ENCODE measurements at places on chromosomes 7 and 10. TPM values are rescaled to one million over a fixed set of nuclear protein-coding genes. Genes with fewer than 3 reads are reported as not detected.

DNA sequence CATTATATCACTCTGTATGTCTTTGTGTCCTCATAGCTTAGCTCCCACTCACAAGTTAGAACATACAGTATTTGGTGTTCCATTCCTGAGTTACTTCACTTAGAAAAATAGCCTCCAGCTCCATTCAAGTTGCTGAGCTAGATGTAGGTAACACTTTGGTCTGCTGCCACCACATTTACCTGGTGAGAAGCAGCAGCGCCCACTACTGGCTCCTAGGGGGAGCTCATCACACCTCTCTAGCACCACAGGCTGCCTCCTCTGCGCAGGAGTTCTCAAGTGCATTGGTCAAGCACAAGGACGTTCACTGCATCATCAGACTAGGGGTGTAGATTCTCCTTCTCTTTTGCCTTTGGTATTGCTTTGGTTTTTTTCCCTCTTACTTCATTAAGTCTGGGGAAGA, 530.9 kb upstream of the AUTS2 start:
- no peak for DNase-seq

DNA sequence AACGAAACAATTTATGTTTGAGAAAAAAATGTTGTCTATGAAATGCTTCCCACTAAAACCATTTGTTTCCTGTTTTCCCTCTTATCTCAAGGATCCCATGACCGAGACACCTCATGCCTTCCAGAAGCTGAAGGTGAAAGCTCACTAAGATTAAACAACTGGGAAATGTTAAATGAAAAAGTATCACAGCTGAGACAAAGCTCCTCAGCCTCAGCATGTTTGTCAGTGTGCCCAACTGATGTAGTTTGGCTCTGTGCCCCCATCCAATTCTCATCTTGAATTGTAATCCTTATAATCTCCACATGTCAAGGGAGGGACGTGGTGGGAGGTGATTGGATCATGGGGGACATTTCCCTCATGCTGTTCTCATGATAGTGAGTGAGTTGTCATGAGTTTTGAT, 327.3 kb downstream of the HTR7 start:
- DNase-seq: no peak

DNA sequence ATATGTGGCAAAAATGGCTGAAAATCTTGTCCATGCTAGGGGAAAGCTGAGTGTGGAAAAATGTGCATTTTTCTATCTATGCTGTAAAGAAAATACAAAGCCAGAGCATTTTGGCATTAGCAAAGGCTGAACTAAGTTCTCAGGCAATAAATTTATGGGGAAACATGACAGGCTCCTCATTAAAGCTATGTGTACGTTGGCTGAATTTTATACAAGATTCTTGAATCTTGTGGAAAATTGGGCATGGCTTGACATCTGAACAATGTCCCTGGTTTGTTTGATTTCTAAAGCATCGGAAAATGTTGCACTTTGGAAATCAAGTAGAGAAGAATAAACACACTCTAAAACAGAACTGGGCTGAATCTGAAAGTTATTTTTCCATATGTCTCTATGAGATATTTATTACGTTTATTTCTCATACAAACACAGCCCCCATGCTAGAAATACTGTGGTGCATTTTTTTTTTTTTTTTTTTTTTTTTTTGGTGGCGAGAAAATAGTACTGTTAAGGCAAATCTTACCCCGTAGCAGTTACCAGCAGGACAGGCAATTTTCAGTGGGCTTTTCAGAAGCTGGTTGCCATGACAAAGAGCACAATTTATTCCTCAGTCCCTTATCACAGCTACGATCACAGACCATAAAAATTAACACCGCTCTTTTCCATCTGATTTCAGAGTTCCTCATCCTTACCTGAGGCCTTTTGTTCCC, 16.9 kb downstream of the CPA1 start:
- DNase-seq: no peak

DNA sequence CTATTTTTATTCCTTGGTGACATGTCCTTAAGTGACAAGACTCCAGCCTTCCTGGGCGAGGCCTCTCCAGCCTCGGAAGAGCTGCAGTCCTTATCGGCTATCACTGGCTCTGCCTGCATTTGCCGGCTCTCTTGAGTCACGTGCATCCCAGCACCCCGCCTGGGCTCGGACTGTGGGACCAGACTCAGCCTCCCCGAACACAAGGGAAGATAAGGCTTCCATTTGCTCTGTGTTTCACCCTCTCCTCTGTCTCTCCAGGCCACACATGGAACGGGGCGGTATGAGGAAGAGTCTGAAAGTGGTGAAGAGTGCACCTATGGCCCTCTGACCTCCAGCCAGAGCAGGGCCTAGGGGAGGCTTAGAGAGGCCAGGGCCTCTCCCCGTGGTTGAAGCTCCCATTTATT, 4.7 kb downstream of the GDF2 start:
- DNase-seq: no peak

DNA sequence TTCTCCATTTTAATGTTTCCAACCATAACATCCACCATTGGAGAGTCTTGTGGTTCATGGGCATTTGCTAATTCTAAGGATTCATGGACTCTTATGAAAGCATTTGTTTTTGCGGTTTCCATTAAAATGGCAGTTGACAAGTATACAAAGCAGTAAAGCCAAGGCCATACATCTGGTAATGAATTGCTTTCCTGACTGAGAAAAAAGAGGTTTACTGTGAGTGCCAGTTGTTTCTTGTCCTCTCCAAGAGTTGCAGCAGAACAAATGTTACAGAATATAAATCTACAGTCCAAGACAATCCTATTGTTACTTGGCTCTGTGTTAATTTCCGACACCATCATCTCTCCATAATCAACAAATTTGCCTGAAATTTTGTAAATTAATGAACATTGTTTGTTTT, 261.3 kb downstream of the SORCS1 start:
- no peak for DNase-seq

- no peak for DNase-seq
These were observed 139.8 kb downstream of the CELF2 start for GRCh38 chr10:11157292-11158076.

ACSM6 gene
- total RNA-seq: not detected

ZNRF2 gene
- 17.9 TPM for total RNA-seq

CPXM2 gene
- not detected for total RNA-seq

- DNase-seq: no peak
These were observed 73.8 kb downstream of the RBM20 start for GRCh38 chr10:110717781-110718589.

URGCP gene
- 19.8 TPM for total RNA-seq

SFRP4 gene
- not detected for total RNA-seq

PRF1 gene
- 141 TPM for total RNA-seq

DNA sequence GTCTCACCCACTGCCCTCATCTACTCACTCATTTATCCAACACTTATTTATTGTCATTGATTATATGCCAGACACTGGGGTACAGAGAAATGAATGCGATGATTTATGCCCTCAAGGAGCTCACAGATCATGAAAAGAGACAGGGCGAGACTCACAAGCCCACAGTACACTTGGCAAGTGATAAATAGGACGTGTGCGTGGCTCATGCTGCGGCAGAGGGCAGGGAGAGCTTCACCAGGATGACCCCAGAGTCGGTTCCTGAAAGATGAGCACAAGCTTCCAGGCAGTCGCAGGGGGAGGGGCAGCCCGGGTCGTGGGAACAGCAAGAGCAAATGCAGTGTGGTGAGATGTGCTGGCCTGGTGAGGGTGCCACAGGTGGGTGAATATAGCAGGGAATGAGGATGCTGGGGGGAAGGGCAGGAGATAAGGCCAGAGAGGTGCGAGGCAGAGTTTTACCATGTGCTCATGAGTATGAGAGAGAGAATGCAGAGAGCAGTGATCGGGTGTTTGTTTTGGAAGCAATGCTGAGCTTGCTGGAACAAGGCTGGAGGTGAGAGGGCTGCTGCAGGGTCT, 70.9 kb downstream of the ATXN7L1 start:
- DNase-seq: no peak

GRCh38 chr10:34769899-34770298, 45.2 kb downstream of the PARD3 start:
- no peak for DNase-seq

GRCh38 chr10:62748386-62748785, 56.1 kb upstream of the ADO start:
- no peak for DNase-seq

DNA sequence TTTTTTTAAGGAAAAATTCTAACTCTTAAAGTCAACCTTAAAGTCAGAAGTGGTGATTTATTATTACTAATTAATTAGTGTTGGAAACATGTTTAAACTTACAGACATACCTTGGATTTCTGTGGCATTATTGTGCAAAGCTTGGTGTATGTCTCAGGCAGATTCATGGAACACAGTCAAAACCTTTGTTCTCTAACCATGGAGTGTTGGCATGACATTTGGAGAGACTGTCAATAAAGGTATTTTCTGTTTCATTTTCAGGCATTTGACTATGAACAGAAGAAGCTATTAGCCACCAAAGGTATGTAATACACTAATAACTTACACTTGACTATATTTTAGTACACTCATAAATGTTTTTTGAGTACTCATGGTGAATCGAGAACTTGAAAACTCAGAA, 293.7 kb downstream of the BICC1 start:
- DNase-seq: no peak

- no peak for DNase-seq
These were observed 83.7 kb downstream of the ZMIZ1 start for GRCh38 chr10:79152423-79152817.

All from activated CD4-positive, alpha-beta memory T cell treated with anti-CD3 and anti-CD28 coated beads, Interleukin-2, amount 10 ng/mL, durations not matched to agents 7 days and 5 days (primary cell).